H1 (cell line): ENCODE measurements at places on chromosomes 5 and 9. TPM values are rescaled to one million over a fixed set of nuclear protein-coding genes. Genes with fewer than 3 reads are reported as not detected.
A peak's percentile ranks its signal among the peaks of the same experiment; 100 is the strongest.

The MCCC2 gene
- total RNA-seq: 71.4 and 71.7 TPM in 2 replicates

The NNT gene
- total RNA-seq: 19.6 and 22.2 TPM in 2 replicates

The ANKRD33B gene
- total RNA-seq: 20.5 and 20.6 TPM in 2 replicates

The PCDH1 gene
- 101 and 106 TPM in 2 replicates for total RNA-seq

The TAF11L5 gene
- total RNA-seq: not detected in 2 replicates

The ARSI gene
- 4.5 TPM in 2 replicates for total RNA-seq

The SLC6A19 gene
- total RNA-seq: not detected in 2 replicates

The CDX1 gene
- total RNA-seq: not detected in 2 replicates

The ERMP1 gene
- total RNA-seq: 16.5 and 16.7 TPM in 2 replicates

The CTXN3 gene
- total RNA-seq: not detected in 2 replicates

DNA sequence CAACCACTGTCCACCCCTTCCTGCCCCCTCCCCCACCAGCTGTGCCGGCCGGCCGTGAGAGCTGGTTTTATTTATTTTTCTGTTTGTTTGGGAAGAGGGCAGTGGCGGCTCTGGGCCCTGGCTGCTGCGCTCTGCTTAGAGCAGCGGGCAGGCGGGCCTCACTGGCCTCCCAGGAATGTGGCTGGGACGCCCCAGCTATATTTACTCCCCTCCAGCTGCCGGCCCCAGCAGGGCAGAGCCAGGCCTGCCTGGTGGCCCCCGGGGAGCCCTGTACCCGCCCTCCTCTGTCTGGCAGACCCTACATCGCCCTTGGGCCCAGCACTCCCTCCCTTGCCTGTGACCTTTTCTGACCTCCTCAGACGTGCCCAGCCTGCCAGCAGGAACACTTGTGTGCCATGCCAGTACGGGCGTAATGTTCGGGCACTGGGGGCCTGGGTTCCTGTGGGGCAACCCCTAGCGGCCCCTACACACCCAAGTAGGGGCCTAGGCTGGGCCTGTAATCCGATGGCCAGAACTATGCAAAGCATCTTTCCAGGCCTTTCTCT is 7.7 kb downstream of the CXXC5 start:
- DNase-seq: no peak

GRCh38 chr9:69834591-69835184 is 14.1 kb downstream of the CFAP95 start:
- no peak for DNase-seq

DNA sequence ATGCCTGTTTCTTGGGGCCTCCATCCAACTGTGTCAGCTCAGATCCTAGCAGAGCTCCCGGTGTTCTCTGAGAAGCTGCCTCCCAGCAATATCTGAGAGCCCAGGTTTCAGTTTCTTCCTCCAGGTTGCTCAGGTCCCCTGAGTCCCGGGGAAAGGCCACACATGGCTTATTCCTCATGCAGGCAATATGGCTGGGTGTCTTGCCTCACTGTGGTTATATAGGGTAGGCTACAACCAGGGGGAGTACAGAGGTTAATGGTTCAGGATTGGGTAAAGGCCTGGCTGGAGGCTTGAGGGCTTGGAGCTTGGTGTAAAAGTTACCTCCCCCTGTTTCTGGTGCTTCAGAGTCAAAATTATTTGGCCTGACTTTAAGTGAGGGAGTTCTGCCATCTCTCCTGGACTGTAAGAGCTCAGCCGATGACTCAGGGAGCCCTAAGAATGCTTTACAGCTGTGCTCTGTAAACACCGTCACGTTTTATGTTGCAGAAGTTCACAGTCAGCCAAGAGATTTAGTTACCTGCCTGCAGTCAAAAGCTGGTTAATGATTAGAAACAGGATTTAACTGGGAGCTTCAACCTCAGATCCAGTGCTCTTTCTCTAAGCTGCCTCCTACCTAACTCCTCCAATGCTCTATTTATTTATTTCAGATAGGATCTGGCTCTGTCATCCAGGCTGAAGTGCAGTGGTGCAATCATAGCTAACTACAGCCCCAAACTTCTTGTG is 24.3 kb upstream of the UBAP2 start:
- DNase-seq: no peak

DNA sequence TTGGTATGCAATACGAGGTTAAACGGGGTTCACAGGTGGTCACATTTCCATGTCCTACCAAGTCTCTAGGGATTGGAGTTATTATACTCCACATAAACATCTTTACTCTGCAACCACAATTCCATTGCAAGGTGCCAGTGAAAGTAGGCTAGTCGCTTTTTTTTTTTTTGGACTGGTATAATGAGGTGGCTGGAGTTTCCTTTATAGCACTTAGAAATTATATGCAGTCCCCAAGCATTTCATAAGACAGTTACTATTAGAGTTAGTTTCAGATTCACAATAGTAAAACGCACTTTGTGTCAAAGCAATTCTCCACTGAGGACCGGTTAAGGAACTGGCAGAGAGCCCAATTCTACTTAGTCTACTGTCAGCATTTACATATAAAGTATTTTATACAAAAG is 1.4 kb downstream of the MEF2C start:
- no peak for DNase-seq

GRCh38 chr9:111621895-111622480 is 9.1 kb upstream of the DNAJC25 start:
- no peak for DNase-seq

- no peak for DNase-seq
Observed at GRCh38 chr9:82488313-82489200, 500.0 kb downstream of the SPATA31D1 start.

- no peak for DNase-seq
Observed at GRCh38 chr5:123881759-123882244, 369.8 kb downstream of the CSNK1G3 start.

DNA sequence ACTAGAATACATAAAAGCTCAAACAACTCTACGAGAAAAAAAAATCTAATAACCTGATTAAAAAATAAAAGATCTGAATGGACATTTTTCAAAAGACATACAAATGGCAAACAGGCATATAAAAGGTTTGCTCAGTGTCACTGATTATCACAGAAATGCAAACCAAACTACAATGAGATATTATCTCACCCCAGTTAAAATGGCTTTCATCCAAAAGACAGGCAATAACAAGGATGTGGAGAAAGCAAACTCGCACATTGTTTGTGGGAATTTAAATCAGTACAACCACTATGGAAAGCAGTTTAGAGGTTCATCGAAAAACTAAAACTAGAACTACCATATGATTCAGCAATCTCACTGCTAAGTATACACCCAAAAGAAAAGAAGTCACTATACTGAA is 20.8 kb downstream of the UGT3A2 start:
- DNase-seq: no peak

DNA sequence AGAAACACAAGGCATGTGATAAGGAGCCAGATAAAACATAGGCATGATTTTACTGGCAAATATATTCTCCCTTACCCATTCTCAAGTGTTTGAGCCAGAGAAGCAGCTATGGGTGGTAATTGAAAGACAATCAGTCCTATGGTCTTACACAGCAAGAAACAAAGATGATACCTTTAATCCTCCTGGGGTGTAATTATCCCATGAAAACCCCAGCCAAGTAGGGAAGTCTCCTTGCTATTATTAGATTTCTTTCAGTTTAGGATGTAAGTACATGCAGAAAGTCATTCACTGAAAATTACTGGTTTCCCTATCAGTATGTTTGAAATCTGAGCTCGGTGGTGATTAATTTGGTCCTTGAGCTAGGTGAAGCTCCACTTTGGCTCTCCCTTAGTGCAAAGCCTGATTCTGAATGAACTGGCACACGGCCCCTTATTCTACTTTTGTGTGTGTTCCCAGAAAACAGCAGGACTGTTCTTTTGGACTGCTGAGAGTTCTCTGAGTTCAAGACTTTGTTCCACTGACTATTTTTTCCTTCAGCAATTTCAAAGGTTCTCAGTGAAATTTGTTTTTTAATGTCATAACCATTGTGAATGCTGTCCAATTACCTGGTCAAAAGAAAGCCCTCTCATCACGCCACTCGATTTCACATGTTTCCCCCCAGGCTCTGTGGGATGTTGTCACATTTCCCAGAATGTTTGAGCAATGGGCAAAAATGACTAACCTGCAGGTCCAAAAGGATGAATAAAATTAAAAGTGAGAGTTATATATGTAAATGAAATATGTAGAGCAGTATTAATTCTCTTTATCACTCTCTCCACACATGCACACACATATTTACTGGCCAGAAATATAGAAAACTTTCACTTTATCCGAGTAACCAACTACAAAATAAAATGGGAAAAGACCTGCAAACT is 343.0 kb downstream of the RAB3C start:
- DNase-seq: no peak

- no peak for DNase-seq
Observed at GRCh38 chr5:77425998-77426659, 66.0 kb downstream of the WDR41 start.

- no peak for DNase-seq
Observed at GRCh38 chr9:115212125-115212605, 94.2 kb upstream of the TNC start.

DNA sequence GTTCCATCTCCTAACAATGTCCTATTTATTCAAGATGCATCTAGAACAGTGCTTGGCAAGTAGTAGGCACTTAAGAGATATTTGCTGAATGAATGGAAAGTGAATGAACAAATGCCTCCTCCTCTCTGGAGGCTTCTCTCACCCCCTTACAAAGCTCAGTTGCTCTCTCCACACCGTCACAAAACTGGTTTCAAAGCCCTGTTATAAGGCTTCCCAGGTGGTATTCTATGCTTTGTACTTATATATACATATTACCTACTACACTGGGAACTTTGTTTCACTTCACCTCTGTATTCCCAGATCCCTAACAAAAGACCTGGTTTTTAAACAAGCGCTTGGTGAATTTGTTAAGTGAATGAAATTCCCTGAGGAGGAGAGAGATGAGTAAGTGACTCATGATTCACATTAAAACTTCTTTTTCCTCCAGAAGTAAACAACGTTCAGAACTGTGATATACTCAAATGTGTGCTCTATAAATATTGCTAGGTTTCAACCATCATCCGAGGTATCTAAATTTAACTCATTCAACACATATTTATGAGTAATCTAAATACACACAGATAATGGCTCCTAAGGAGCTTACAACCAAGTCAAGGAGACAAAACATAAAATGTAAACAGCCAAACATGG is 36.0 kb downstream of the DENND1A start:
- no peak for DNase-seq

DNA sequence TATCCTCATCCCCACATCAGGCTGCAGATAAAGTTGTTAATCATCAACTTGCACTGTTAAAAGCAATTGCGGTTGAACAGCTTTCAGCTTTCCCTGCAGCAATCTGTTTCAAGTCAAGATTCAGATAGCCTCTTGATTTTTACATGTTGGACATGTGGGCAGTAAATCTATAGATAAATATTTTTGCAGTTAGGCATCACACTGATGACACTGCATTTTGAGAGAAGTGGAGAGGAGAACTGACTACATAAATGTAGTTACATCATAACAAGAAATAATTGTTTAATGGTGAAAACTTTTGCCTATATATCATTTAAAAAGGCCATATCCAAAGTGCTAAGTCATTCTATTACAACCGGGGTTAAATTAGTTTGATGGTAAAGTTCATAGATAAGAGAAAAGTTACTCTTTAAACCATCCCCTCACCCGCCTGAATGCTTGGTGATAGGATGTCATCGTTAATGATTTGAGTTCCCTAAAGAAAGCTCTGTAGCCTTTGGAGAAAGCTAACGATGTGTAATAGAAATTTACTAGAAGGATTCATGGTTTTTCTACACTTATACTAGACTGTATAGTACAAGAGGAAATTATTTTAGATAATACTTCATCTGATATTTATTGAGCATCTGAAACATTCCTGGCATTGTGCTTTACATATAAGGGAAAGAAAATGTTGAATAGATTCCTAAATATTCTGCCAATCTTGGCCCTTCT is 30.8 kb upstream of the ALDH1A1 start:
- no peak for DNase-seq

DNA sequence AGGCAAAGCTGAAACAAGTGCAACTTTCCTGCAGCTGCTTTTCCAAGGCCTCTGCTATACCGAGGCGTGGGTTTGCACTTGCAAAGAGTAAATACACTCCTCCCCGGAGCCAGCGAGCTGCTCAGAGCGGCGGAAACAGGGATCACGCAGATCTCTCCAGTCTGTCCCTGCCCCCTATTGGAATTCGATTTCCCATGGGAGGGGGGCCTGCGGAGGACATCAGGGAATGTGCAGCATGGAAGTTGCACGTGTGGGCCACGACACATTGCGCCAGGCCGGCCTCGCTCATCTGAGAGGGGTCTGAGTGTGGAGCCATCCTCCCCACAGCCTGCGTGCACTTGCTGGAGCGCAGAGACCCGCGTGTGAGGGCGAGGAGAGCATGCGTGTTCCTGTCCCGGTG is 104.3 kb upstream of the PHYKPL start:
- no peak for DNase-seq

GRCh38 chr5:169085636-169086035 is 215.3 kb downstream of the SLIT3 start:
- DNase-seq: no peak

GRCh38 chr9:93390953-93391515 is 60.5 kb upstream of the FAM120A start:
- no peak for DNase-seq

GRCh38 chr5:180618829-180619562 is 27.7 kb upstream of the SCGB3A1 start:
- DNase-seq: peak; percentile 15

DNA sequence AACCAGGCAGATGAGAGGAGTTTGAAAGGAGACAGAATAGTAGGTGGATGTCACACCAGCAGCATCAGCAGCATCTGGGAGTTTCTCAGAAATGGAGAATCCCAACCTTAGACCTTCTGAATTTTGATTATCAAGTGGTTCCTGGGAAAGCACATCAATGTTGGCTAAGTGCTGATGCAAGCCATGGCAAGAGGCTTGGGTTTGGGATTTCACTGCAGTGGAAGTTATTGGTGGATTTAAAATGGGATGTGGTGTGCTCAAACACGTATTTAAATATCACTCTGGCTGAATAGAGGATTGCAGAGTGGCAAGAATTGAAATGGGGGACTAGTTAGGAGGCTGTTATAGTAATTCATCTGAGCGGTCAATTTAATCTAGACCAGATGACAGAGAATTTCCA is 387.8 kb upstream of the WWC1 start:
- DNase-seq: no peak

- no peak for DNase-seq
Observed at GRCh38 chr9:96163712-96164111, 138.3 kb downstream of the HSD17B3 start.

GRCh38 chr5:22649074-22649473 is 204.1 kb downstream of the CDH12 start:
- DNase-seq: no peak
